ENCODE measurements at places on chromosomes 7 and 10. TPM values are rescaled to one million over a fixed set of nuclear protein-coding genes. Genes with fewer than 3 reads are reported as not detected.
A peak's percentile ranks its signal among the peaks of the same experiment; 100 is the strongest.

- no peak for DNase-seq
Measured at GRCh38 chr10:101859530-101859929, 15.9 kb upstream of the KCNIP2 start.

DNA sequence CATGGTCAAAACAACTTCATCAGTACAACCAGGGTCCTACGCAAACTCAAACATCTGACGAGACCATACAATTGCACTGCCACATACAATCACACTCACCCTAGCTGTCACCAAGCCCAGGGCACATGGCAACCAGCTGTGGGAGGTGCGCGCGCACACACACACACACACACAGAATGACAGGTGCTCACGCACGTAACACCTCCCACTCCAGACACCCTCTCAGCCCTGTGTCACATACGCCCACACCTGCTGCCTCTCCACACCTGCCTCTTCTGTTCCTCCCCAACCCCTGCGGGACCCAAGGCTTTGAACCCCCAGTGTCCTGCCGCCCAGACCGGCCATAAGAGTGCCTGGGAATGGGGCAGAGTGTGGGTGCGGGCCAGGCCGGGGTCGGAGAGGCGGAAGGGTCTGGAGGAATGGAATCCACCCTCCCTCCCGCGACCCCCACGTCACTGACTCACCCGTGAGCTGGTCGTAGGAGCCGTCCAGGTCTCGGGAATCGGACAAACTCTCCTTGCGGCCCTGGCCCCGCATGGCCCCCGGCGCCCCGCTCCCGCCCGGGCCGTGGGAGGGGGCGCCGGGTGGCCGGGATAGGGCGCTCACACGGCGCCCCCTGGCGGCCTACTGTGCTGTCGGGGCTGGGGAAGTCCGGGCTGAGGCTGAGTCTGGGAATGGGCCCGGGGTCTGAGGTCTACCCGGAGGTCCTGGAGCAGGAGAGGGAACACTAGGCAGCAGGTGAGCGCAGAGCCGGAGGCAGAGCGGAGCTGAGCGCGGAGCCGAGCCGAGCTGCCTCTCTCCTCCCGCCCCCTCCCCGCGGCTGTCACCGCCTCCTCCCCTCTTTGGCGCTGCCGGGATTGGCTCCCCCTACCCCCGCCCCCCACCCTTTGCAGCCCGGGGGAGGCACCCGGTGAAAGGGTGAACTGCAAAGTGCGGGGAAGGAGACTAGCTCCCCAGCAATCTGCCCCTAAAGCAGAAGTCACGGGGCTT is at the start of gene KCNIP2:
Gene KCNIP2 (minus strand): TSS at position 769 of the 990 bp plus-strand sequence. CDS start 232 bp downstream, at position 537.
- no peak for DNase-seq

GRCh38 chr10:60652628-60653027 is 125.7 kb upstream of the CDK1 start:
- DNase-seq = no peak

- DNase-seq = no peak
Measured at GRCh38 chr7:8357536-8357935, 75.9 kb upstream of the NXPH1 start.

- no peak for DNase-seq
Measured at GRCh38 chr7:151704960-151705635, 171.8 kb downstream of the PRKAG2 start.

GRCh38 chr10:73094986-73095480 is 1.6 kb downstream of the P4HA1 start:
- no peak for DNase-seq

- DNase-seq = no peak
Measured at GRCh38 chr10:133202778-133203651, 27.0 kb upstream of the UTF1 start.

GRCh38 chr10:60810437-60811182 is 32.3 kb downstream of the CDK1 start:
- peak; percentile 61 for DNase-seq

GRCh38 chr10:132698761-132699391 is 87.1 kb downstream of the NKX6-2 start:
- no peak for DNase-seq

DNA sequence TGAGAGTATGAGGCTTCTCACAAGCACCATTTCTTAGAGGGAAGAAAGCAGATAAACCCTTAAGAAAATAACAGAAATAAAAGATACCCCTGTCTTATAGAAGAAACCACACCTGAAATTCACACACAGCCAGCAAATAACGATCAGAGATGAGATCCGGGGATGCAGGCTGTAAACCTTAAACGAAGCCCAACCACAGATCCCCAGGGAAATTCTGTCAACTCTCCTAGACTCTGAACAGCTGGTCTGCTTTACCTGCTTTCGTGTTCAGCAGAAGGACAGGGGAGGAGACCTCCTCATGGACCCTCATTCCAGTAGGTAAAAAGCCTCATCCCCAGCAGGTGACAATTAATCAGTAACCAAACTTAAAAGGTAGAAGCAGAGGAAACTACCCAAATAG is 45.0 kb downstream of the VOPP1 start:
- DNase-seq = no peak

DNA sequence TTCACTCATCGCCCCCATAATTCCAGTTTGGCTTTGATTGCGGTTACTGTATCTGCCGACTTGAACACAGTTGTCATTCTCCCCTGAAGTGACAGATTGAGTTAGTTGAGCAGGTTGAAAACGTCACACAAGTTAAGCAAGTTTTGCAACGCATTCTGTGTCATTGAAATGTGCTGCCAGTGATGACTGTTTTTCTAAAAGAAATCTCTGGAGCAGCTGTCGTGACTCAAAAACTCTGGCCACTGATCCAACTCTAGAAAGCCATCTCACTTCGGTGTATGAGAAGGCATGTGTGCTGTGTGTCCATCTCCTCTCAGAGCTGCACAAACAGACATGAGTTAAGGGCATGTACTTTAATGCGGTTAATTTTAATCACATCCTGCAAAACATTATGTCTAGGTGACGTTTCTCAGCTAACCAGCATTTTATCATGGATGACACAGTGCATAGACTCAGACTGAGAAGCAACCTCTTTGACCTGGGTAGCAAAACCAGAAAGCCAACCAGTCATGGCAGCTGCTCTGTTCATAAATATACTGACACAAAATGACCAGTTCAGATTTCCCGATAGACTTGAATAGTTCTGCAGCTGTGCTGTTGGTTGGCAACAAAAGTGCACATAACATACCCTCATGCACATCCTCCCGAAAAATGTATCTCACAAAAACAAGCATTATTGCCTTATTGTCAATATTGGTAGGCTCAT is 69.3 kb downstream of the CSTF2T start:
- no peak for DNase-seq

DNA sequence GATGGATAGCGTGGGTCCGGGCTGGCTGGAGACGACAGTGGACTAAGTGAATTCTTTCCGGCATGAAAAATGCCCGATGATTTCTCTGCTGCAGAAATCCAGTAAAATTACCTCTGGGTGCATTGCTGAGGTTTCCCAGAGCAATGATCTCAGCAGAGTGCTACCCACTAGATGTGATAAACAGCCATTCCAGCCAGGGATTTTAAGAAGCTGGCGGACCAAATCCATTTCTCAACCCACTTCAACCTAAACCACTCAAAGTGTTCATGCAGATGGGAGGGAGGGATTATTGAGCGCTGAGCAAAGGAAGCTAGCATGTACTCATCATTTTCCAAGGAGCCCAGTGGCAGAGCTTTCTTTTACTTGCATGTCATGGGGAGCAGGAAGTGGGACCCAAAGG is 116.7 kb downstream of the PRKCQ start:
- DNase-seq = no peak

DNA sequence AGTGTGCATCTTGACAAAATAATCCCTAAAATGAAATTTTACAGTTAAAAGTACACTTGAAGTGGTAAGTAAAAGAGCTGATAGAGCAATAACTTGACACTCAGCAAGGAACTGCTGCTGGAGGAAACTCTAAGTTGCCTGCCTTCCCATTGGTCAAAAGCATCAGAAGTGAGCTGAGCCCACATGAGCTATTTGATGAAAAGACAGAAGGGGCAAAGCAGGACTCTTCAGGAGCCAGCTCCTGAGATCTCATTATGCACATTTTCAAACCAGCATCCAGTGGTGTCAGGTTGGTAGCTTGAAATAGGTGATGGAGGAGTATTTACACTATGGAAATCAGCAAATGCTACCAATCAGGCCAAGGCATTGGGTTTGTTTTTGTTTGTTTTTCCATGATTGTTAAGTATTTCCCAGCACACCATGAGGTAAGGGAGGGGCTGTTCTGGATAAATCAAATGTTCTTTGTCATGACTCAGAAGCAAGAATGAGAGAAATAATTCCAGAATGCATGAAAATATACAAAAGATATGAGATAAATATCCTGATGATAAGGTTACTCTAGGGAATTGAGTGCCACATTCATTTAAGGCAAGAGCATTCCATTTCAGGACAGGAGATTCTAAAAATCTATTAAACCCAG is 316.6 kb downstream of the SNX13 start:
- DNase-seq = no peak

- no peak for DNase-seq
Measured at GRCh38 chr7:7136466-7137381, 45.6 kb upstream of the C1GALT1 start.

GRCh38 chr10:96646301-96646700 is 59.5 kb upstream of the TM9SF3 start:
- DNase-seq = no peak

The TRIM73 gene
- total RNA-seq = 6.5 TPM

The TBX20 gene
- not detected for total RNA-seq

The ACTL6B gene
- total RNA-seq = not detected

The FKBP14 gene
- 22.6 TPM for total RNA-seq

The LRRC61 gene
- 14.1 TPM for total RNA-seq

The PILRA gene
- 21.6 TPM for total RNA-seq

The PIK3CG gene
- 5.3 TPM for total RNA-seq

Measured in ureter (tissue), 1 donor.